Suppressor macrophage treated with lipopolysaccharide for 4 hours (primary cell): ENCODE measurements at places on chromosomes 7 and 10.

DNA sequence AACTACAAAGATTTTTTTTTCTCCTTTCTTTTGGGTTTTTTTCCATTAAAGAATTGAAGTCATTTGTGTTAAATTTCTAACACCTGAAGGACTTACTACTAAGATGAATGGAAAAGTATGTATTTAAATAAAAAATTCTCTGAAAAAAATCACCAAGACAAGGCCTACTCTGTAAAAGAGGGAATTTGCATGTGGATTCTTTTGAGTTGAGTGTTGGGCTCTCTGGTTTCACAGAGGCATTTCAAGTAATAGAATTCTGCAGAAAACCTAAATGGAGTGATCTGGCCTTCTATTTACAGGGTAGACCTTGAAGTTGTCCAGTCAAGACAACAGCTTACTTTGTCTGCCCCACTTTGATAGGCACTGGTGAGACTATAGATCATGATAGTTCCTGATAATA, 4.1 kb downstream of the LRRC17 start:
- no peak for DNase-seq

- DNase-seq: no peak
These were observed 27.5 kb downstream of the PVRIG start for GRCh38 chr7:100247152-100247757.

DNA sequence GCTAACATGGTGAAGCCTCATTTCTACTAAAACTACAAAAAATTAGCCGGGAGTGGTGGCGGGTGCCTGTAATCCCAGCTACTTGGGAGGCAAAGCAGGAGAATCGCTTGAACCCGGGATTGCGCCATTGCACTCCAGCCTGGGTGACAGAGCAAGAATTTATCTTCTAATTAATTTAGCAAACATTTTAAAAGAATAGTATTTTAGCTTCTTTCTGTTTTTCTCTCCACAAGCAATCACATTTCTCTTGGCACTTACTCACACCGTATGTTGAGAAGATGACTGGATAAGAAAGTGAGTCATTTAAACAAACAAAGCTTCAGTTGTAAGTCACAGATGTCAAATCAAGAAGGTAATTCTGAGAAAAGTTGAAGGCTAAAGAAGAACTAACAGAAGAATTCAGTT, 264.0 kb downstream of the ARL4A start:
- DNase-seq: no peak

DNA sequence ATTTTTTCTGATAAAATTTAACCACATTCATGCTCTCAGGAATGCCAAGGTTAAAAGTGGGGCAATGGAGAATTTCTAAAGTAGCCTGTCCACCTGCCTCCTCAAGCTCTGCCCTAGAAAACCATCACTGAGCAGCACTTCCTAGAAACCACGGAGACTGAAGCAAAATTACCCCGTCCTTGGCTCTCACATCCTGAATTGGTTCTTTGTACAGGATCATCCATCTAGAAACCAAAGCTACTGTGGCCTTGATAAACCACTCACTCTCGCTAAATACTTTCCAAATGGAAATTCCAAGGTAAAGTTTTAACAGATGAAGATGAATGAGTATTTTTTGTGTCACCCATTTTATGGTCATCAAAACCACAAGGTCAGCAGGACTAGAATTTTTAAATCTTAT, 96.6 kb downstream of the AVL9 start:
- no peak for DNase-seq

GRCh38 chr7:42469341-42469740, 232.3 kb upstream of the GLI3 start:
- no peak for DNase-seq

GRCh38 chr10:106083572-106083971, 1080.9 kb downstream of the SORCS1 start:
- no peak for DNase-seq

- DNase-seq: peak; percentile 46
These were observed 10.0 kb downstream of the HHEX start for GRCh38 chr10:92699518-92700381.

GRCh38 chr7:34026481-34027190, 121.3 kb downstream of the BMPER start:
- no peak for DNase-seq

DNA sequence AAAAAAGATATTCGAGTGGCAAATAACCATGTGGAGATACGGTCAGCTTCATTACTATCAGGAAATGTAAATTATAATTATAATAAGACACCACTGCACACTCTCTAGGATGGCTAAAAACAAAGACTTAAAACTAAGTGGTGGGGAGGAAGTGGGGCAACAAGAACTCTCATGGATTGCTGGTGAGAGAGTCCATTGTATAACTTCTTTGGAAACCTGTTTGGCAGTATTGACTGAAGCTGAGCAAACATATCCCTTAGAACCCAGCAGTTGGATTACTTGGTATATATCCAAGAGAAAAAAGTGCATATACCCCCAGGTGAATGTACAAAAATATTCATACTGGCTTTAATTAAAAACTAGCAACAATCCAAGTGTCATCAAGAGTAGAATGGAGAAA, 133.7 kb upstream of the CTBP2 start:
- no peak for DNase-seq

DNA sequence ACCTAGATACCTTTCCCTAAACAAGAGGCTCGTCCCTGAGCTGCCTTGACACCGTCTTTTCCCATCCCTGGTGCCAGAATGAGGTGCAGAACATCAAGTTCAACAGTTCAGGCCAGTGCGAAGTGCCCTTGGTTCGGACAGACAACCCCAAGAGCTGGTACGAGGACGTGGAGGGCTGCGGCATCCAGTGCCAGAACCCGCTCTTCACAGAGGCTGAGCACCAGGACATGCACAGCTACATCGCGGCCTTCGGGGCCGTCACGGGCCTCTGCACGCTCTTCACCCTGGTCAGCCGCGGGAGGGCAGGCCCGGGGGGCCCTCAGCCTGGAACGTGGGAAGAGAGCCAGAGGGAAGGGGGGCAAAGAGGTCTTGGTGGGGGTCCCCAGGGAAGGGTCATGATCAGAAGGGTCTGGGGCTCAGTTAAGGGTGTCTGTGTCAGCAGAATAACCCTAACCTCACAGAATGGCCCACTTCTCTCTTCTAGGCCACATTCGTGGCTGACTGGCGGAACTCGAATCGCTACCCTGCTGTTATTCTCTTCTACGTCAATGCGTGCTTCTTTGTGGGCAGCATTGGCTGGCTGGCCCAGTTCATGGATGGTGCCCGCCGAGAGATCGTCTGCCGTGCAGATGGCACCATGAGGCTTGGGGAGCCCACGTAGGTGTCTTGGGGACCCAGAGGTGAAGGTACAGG, 16.8 kb downstream of the SMO start:
- no peak for DNase-seq

- DNase-seq: no peak
These were observed 185.5 kb upstream of the SH2B2 start for GRCh38 chr7:102101111-102101551.

GRCh38 chr7:105388356-105389087, at the start of gene SRPK2:
Gene SRPK2, minus strand, starts transcription at chr7:105388921.
- peak; percentile 73 for DNase-seq

GRCh38 chr7:99677648-99678045, 2.1 kb downstream of the CYP3A5 start:
- no peak for DNase-seq

DNA sequence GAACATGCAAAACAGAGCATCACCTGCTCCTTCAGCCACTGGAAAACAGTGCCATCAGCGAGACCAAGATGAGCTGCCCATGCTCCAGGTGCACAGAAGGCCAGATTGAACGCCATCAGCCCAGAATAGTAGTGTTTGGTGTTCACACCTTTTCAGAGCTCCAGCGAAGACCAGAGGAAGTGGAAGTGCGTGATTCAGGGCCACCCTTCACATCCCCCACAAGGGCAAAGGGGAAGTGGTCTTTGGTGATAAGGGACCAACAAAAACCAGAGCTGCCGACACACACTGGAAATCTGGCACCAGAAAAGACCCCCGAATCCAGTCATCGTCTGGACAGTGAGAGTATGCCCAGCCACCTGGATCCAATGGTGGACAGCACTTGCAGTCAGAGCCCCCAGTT, 29.5 kb upstream of the TMEM72 start:
- DNase-seq: no peak

GRCh38 chr10:63214571-63214970, 81.4 kb downstream of the NRBF2 start:
- peak; percentile 29 for DNase-seq

- DNase-seq: no peak
These were observed 25.1 kb downstream of the DDIT4 start for GRCh38 chr10:72298592-72299519.

DNA sequence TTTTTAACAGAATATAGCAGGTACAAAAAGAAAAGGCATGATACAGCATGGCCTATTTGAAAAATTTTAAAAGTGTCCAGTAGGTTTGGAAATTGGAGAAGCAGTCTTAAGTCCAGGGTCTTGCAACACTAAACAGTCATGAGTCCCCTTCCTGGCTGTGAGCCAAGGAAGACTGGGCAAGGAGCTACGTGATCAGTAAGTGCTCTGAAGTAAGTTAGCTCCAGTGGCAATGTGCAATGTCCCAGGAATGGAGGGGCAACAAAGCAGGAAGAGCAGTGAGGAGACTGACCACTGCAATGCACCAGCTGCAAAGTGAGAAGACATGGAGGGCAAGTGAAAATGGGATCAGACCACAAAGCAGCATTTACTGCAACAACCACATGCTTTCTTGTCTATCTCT, 72.9 kb upstream of the GRID1 start:
- peak; percentile 96 for DNase-seq

- peak; percentile 93 for DNase-seq
These were observed 33.7 kb upstream of the TMEM26 start for GRCh38 chr10:61486738-61487396.

GRCh38 chr10:94138391-94138790, 144.7 kb downstream of the PLCE1 start:
- DNase-seq: no peak

DNA sequence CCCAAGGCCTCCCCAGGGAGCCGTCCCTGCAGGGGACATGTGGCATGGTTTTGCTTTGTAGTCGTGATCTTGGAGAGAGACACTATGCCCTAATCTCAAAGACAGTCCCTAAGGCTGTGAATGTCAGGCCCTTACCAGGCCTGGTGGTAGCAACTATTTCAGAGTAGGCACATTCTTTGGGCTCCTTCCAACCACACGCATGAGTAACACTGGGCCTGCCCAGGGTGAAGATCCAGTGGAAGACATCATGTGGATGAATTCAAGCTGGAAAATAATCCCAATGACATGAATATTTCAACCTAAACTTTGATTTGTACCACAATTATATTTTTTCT, 39.5 kb upstream of the INSIG1 start:
- no peak for DNase-seq

DNA sequence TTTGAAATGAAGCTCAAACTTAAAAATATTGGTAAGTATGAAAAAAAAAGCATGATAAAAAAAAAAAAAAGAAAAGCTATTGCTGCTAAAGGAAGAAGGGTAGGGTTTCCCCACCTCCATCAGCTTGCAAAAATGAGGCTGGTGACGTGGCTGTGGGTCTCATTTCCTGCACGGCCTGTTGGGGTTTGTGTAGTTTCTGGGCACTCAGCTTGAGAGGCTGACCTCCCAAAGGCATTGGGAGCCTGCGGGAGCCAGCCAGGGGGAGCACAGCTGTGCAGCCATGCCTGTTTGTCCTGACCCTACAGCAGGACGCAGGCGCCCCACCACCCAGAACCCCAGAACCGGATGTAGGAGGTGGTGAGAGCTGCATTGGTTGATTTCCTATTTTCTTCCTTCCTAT, 48.8 kb upstream of the CARD11 start:
- DNase-seq: peak; percentile 64

GRCh38 chr10:370449-370825, 235.2 kb downstream of the ZMYND11 start:
- DNase-seq: no peak

GRCh38 chr10:14603534-14604102, 171.1 kb downstream of the FAM107B start:
- DNase-seq: peak; percentile 41

DNA sequence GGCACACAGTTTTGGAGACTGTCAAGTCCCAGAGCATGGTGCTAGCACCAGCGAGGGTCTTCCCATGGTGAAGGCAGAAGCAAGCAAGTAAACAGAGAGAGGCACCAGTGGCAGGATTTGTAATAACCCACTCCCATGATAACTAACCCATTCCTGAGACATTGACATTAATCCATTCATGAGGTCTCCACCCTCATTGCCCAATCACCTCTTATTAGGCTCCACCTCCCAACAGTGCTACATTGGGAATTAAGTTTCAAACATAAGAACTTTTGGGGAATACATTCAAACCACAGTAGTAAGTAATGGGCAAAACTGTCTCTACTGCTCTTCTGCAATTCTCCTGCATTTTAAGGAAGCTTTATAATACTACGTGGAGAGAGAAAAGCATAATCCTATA, 193.6 kb downstream of the CACNA2D1 start:
- DNase-seq: no peak

DNA sequence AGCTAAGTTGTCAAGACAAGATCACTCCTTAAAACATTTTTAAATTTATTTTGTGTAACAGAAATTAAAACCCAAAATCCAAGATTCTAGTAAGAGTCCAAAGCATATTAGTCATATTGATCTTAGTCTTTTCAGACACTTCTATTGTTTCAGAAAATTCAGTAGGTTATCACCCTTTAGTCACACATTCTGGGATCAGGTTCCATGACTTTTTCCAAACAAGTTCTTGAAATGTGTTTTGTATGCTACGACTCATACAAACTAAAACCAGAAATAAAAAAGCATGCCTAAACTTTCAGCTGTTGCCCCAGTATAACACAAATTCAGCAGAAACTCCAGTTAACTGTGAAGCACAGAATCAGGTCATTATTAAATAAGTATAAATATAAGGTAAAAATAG, 10.7 kb downstream of the SEMA3D start:
- DNase-seq: no peak

DNA sequence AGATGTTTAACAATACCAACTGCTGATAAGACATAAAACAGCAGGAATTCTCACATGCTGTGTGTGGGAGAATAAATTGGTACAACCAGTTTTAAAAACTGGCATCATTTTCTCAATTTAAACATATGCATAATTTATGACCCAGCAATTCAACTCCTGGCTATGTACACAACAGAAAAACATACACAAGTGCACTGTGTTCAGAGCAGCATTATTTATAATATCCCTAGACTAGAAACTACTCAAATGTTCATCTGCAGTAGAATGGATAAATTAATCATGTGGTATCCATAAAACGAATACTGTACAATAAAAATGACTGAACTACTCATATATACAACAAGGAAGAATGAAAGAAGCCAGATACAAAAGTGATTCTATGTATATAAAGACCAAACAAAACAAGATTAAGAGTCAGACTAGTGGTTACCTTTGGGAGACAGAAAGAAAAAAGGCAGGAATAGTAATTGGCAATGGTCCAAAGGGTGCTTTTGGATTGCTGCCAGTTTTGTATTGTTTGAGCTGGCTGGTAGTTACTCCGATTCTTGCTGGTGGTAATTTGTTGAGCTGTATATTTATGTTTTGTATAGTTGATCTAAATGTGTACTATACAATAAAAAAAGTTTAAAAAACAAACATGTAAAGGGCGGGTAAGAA, 306.0 kb downstream of the TFEC start:
- no peak for DNase-seq

- no peak for DNase-seq
These were observed 599.0 kb downstream of the SORCS1 start for GRCh38 chr10:106565546-106565945.
